ENCODE measurements at places on chromosomes 11 and 22. TPM values are rescaled to one million over a fixed set of nuclear protein-coding genes. Genes with fewer than 3 reads are reported as not detected.

The SCGB1D2 gene
- total RNA-seq = not detected

The DGCR6 gene
- total RNA-seq = 0.97 TPM

The TIMP3 gene
- total RNA-seq = 1.3 TPM

The SLC7A4 gene
- not detected for total RNA-seq

The TYR gene
- total RNA-seq = not detected

The SNU13 gene
- 142 TPM for total RNA-seq

The MAPK8IP2 gene
- total RNA-seq = 3.9 TPM

The YWHAH gene
- 159 TPM for total RNA-seq

The DNAJB13 gene
- 0.65 TPM for total RNA-seq

The TUG1 gene
- total RNA-seq = 23.1 TPM

The RFPL2 gene
- total RNA-seq = not detected

The SEPTIN5 gene
- 10.1 TPM for total RNA-seq

The NXPE4 gene
- not detected for total RNA-seq

The PANX3 gene
- total RNA-seq = not detected

The GGTLC3 gene
- not detected for total RNA-seq

The CLDN5 gene
- not detected for total RNA-seq

The UBQLN3 gene
- not detected for total RNA-seq

The PTPMT1 gene
- 72.6 TPM for total RNA-seq

The OR51B4 gene
- not detected for total RNA-seq
